ENCODE measurements at places on chromosomes 5 and 9.

DNA sequence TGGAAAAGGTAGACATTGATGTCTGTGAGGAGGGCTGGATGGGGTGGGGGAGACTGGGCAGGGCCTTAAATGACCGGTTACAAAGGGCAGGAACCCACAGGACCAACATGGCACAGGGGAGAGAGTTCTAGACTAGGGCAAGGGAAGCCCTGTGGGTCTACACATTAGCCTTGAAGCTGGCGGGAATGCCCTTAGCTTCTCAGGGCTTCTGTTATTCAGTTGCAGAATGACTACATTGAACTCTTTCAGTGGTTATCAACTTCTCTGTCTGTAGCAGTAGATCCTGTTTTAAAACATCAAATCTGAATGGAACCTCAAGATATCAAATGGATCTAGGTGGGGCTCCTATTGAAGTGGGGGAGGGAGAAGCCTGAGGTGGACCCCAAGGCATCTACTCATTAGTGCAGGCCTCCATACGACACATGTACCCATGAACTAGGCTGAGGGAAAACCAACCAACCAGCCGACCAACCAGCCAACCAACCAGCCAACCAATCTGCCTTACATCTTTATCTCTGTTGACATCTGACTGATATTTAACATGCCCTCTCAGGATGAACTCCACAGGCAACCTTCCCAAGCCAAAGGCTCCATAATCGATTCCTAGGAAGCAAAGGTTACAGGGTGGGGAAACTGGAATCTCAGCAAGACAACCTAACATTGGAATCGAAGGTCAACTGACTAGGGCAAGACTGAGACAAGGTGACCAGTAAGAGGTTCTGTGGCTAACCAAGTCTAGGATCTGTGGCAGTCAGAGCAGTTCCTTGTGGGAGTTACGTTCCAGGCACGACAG is 48.3 kb downstream of the DAP start:
- no peak for DNase-seq

- no peak for DNase-seq
These were observed 128.1 kb downstream of the ACTL7B start for GRCh38 chr9:108727580-108728111.

GRCh38 chr5:111454776-111455175 is 57.6 kb downstream of the STARD4 start:
- DNase-seq, result no peak

DNA sequence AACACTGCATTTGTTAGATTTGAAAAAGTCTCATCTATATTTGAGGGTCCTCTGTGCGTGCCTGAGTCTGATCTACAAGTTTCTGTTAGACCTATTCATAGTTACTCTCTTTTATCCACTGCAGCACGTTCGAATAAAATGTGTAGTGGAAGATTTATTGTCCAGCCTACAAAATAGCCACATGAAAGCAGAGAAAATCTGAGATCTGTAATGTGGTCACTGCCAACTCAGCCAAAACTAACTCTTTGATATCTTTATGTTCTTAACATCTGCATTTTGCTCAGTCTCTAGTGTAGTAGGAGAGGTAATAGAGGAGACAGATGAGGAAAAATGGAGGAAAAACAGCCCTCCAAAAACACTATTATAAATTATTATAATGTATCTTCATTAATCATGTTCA is 354.0 kb downstream of the NPR3 start:
- no peak for DNase-seq

DNA sequence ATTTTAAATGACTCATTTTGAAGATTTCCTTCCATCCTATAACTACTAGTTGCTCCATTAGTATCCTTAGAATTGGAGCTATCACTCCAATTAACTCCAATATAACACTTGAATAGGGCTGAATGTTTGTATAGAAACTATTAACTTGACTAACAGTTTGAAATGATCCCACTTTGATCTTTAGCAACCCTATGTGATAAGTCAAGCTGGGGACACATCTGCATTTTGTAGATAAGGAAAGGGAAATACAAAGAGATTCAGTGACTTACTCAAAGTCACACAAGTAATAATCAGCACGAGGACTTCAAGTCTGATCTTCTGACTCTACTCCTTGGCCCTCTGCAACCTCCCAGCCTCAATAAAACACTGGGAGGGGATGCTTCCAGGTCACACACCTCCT is 101.1 kb downstream of the TMEM215 start:
- DNase-seq, result no peak

GRCh38 chr5:158727771-158728311 is 371.9 kb downstream of the EBF1 start:
- no peak for DNase-seq

- DNase-seq, result no peak
These were observed 195.5 kb downstream of the RGS3 start for GRCh38 chr9:113659039-113659438.

GRCh38 chr9:114737118-114737517 is 55.1 kb upstream of the TEX48 start:
- DNase-seq, result no peak

- peak; percentile 64 for DNase-seq
These were observed 42.2 kb upstream of the ADAMTS2 start for GRCh38 chr5:179387151-179388110.

- no peak for DNase-seq
These were observed 13.2 kb downstream of the TICAM2 start for GRCh38 chr5:115589043-115589442.

DNA sequence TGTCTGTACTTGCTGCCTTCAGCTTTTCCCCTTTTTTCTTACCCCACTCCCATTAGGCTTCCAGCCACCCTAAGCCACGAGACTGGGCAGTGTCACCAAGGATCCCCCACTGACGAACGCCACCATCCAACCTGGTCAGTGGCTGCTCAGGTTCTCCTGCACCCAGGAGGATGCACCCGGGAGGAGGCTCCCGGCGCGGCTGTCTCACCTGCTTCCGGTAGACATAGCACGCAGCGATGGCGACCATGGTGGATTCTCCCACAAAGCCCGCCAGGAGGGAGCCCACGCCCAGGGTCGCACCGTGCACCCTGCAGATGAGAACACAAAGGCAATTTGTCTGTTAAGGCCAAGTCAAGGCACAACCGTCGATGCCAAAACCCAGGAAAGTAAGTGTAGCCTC is 48.1 kb downstream of the OTULIN start:
- no peak for DNase-seq

DNA sequence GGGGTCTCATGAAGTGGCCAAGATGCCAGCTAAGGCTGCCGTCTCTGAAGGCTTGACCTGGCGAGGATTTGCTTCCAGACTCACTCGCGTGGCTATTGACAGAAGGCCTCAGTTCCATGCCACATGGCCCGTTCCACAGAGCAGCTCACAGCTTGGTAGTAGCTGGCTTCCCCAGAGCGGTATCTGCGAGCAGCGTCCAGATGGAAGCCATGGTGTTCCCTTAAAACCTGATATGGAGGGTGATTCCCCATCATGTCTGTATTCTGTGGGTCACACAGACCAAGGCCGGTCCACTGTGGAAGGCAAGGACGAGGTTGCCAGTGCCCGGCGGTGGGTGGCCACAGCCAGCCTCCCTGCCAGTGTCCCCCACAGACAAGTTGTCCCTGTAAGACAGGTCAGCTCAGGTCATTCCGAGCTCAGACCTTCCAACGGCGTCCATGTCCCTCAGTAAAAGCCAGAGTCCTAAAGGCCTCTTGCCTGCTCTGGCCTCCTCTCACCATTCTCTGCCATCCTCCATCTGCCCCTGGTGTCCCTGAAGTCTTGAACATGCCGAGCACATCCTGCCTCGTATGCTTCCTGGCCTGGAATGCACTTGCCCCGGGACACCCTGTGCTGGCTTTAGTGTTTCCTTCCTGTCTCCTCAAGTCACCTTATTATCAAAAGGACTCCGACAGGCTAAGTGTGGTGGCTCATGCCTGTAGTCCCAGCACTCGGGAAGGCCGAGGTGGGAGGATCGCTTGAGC is 61.3 kb upstream of the LRRTM2 start:
- no peak for DNase-seq

DNA sequence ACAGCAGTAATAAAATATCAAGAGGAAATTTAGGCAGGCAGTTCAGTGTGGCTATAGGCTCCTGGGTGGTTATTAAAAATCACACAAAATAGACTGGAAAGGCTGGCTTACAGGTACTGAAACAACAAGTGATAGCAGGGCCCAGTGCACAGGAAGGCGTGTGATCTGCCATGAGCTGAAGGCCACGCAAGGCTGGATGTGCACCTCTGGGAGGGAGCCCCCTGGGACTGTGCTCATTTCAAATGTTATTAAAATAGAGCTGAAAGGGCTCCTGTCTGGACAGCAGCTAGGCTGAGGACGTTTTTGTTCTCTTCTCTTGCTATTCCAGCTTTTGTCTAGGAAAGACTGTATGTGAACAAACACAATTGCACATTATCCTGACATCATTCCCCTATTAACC is 324.3 kb upstream of the RFX3 start:
- no peak for DNase-seq

Measured in vagina (tissue), 2 donors.